ENCODE measurements at places on chromosomes 7 and 10.

- no peak for DNase-seq
Measured at GRCh38 chr7:44217223-44217714, 16.5 kb downstream of the YKT6 start.

GRCh38 chr10:44517635-44518034 is 132.7 kb upstream of the CXCL12 start:
- peak; percentile 5 for DNase-seq

DNA sequence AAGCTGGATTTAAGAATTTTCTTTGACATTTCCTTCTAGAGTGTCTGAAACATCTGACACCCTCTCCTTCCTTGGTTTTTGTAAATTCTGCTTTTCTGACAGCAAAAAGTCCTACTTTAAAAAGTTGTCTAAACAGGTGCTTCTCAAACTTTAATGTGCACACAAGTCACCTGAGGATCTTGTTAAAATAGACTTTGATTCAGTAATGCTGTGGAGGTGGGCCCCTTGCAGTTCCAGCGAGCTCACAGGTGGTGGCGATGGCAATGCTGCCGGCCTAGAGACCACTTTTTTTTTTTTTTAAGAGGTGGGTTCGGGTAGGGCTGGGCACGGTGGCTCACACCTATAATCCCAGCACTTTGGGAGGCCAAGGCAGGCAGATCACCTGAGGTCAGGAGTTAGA is 77.1 kb downstream of the ABCC2 start:
- peak; percentile 36 for DNase-seq

DNA sequence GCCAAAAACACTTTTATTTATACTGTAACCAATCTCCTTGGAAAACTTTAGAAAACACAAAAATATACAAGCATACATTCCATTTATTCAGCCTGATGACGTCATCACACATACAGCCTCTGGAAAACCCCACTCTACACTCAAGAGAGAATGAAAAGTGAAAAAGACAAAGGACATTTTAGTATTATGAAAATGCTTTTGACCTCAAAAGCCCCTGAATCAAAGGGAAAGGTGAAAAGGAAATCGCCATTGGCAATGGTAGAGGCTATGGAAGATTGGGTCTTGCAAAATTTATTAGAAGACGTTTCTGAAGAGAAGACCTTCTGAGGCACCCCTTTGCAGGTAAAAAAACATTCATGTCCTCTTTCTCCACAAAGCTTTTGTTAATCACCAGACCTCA is 82.9 kb upstream of the STRIP2 start:
- no peak for DNase-seq

GRCh38 chr10:132585732-132586722 is 48.4 kb downstream of the INPP5A start:
- no peak for DNase-seq

- DNase-seq, result peak; percentile 56
Measured at GRCh38 chr7:132049462-132050304, 493.3 kb upstream of the PODXL start.

DNA sequence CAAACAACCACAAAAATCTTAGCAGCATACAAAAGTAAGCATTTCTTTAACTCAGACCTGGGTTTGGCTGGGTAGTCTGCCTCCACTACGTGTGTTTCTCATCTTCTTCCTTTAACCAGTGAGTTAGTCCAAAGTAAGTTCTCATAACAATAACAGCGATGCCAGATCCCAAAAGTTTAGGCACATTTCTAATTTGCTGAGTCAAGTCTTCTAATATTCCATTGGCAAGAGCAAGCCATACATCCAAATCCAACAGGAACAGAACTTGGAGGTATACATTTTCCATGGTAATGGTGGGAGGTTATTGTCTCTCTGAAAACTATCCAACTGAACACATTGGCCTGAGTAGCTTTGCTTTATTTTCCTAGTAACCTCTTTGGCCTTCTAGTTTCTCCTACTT is 115.7 kb upstream of the CNTNAP2 start:
- DNase-seq, result no peak

DNA sequence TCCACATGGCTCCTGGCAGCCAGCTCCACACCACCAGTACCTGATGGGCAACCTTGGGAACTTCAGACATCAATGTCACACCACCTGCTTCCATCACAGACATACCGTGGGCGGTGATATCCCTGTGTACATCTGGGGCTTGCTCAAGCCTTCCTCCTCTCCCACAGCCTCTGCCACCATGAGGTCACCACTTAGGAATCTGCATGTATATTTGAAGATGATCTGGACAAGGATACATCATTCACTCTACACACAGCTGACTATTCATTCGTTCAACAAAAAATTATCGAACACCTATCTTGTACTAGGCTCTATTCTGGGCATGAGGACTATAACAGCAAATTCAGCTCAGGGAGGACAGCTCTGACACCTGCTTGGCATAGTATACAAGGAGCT is 6.8 kb downstream of the DLG5 start:
- peak; percentile 45 for DNase-seq

Measured in ACHN (cell line).